ENCODE measurements at places on chromosomes 5 and 9.

- H3K27ac ChIP-seq = no peak overlapping the region
- H3K36me3 ChIP-seq = no peaks in the 10 kb centered on the region
- H3K4me3 ChIP-seq = no peak overlapping the region
- no peaks in the 10 kb centered on the region for H3K27me3 ChIP-seq
- DNase-seq = no peak
Observed at GRCh38 chr5:92544596-92544995, 1036.4 kb downstream of the NR2F1-AS1 start.

DNA sequence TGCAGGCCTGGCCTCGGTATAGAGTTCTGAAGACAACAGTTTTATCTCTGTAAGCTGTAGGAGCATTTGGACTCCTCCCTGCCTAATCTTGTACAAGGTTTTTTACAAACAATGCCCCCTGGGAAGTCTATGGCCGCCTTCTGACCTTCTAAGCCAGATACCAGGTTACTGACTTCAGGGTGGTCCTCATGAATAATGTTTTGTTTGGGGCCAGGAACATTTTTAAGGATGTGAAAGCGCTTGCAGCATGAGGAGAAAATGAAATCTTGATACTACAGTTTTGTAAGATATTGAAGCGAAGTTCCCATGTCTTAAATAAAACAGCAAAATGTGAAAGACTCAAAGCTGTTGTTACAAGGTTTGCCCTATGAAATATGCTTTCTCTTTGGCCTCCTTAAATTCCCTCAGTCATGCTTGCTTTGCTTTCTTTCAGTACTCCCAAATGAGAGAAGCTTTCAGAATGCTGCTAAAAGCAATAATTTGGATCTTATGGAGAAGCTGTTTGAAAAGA is 5.2 kb downstream of the ANKDD1B start:
- H3K4me3 ChIP-seq = no peak overlapping the region
- DNase-seq = peak; percentile 88
- no peaks in the 10 kb centered on the region for H3K27me3 ChIP-seq
- H3K27ac ChIP-seq = no peak overlapping the region

DNA sequence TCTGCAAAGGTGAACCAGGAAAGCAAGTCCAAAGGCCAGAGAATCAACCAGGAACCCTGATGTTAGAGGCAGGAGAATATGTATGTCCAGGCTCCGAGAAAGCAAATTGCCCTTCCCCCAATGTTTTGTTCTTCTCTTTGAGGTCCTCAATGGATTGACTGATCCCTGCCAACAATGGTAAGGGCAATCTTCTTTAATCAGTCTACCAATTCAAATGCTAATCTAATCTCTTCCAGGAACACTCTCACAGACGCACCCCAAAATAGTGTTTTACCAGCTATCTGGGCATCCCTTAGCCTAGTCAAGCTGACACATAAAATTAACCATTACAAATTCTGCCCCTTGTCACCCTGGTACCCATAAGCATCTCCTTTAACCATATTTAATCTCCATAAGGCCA is 398.0 kb downstream of the RAB3C start:
- no peak overlapping the region for H3K27ac ChIP-seq
- DNase-seq = no peak
- no peaks in the 10 kb centered on the region for H3K4me1 ChIP-seq
- no peaks in the 10 kb centered on the region for H3K27me3 ChIP-seq
- peaks cover 6% of the 10 kb centered on the region for H3K36me3 ChIP-seq
- H3K4me3 ChIP-seq = no peak overlapping the region

GRCh38 chr5:153223376-153223775 is 267.1 kb upstream of the GRIA1 start:
- peak overlapping the region; percentile 13 for H3K4me3 ChIP-seq
- peaks cover 14% of the 10 kb centered on the region for H3K4me1 ChIP-seq
- H3K36me3 ChIP-seq = no peaks in the 10 kb centered on the region
- peak overlapping the region; percentile 36 for H3K27ac ChIP-seq
- DNase-seq = no peak
